ENCODE measurements at places on chromosomes 4 and X.

DNA sequence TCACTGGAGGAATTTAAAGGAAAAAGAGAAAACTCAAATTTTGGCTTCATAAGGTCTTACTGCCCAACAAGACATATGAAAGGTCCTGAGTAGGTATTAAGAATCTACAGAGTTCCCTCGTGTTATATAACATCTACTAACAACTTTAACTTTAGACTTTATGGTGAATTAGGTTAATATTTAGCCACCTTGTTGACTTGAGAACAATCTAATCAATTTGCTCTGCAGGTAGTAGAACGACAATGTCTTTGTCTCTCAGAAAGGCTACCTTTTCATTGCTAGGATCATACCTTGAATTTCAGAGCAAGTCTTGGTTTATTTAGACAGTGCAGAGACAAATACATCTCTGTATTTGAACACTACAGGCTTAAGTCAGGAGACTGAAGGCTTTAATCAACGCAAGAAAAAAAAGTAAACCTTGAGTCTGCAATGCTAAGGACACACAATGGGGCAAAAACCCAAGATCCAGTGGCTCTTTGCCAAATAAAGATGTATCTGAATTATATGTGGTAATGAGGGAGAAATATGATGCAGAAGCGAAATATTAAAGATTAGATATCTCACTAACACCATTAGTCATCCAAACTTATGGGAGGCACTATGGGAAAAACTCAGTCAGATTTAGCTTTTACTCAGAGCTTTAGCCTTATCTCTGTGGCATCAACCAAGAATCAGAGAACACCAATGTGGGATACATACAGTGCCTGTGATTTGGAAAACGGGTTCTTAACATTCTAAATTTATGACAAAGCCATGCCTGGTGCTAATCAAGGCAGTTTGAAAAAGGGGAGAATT, 93.6 kb upstream of the FTHL17 start:
- DNase-seq: no peak

- no peak for DNase-seq
Measured at GRCh38 chr4:76310683-76311082, 4.2 kb downstream of the STBD1 start.

DNA sequence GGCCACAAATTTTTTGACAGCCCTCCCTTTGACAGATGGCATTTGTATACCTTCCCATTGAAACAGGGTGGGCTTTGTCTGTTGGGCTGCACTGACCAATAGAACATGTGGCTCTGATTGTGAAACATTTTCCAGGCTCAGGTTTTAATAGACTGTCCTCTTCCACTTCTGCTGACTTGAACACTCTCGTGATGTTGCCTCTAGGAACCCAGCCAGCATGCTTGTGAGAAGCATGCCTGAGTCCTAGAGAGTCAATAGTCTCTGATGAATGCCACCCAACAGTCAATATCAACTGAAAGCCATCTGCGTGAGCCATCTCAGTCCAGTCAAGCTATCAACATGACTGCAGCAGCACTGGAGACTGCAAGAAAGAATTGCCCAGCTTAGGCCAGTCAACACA, 290.0 kb downstream of the SLC7A11 start:
- DNase-seq: no peak

DNA sequence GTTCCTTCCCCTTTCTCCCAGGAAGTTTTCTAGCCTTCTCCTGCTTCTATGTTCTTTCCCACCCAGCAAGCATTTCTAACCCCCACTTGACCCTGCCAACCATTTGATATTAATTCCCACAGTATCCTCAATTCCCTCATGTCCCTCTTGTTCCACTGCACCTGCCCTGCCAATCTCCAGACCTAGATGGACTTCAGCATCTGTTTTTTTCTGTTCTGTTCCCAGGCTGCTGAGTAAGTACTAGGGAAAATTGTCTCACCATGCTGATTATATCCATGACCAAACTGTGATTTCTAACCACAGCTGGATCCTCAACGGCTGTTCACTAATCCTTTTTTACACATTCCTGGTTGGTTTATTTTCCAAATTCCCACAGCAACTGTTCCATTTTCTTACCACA, 37.7 kb downstream of the CLCN5 start:
- DNase-seq: no peak

DNA sequence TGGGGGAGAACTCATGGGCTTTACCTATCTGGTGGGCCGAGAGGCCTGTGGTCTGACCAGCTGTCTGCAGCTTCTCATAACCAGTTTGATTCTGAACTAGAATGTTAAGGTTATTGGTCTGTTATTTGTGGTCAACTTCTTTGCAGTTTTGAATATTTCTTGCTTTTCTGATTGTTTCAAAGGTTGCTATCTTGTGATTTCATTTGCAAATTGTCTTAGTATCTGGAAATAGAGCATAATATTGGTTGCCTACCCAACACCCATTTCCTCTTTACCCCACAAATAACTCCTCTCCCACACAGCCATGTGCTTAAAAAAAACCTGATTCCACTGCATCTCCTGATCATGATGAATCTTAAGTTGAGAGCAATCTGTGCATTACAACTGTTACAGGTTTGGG, 39.1 kb upstream of the BMP2K start:
- DNase-seq: no peak

- no peak for DNase-seq
Measured at GRCh38 chrX:55867181-55867651, 149.7 kb downstream of the RRAGB start.

DNA sequence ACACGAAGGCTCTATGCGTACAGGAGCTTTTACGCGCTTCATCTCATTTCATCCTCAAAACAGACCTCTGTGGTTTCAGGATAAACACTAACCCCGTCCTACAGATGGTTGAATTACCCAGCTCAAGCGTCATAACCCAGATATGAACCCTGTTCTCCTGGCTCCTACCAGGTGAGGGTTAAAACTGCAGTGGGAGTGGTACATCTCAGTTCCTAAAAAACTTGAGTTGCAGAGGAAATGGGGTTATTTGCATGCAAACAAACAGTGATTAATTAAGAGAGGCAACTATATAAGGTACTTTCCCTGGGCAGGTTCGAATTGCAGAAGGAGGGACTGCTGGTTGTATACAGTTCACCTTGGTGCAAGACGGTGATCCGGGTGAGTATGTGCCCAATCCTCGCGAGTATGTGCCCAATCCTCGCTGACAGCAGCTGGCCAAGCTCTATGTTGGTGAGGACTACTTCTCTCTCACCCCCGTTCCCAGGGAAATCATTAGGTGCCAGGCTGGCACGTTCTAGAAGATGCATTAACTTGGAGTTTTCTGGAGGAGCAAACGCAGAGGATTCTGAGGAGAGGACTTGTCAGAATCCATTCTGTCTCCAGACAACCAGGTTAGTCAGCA, 72.6 kb downstream of the FHDC1 start:
- no peak for DNase-seq

DNA sequence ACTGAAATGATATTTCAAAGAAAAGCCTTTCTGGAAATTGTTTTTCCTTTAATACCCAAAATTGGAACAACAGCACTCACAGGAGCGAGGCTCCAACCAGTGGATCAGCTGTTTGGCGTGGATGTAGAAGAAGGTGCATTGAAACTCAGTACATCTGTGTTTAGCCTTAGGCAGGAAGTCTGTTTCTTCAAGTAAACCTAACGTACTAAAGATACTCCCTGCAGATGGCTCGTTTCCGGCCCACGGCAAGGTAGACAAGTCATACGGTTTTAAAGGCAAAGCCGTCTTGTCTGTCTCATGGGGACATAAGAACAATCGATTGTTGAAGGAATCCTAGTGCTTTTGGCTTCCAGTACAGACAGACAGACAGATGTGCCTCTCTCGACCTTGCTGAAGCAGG, 50.0 kb upstream of the CLCN4 start:
- no peak for DNase-seq

DNA sequence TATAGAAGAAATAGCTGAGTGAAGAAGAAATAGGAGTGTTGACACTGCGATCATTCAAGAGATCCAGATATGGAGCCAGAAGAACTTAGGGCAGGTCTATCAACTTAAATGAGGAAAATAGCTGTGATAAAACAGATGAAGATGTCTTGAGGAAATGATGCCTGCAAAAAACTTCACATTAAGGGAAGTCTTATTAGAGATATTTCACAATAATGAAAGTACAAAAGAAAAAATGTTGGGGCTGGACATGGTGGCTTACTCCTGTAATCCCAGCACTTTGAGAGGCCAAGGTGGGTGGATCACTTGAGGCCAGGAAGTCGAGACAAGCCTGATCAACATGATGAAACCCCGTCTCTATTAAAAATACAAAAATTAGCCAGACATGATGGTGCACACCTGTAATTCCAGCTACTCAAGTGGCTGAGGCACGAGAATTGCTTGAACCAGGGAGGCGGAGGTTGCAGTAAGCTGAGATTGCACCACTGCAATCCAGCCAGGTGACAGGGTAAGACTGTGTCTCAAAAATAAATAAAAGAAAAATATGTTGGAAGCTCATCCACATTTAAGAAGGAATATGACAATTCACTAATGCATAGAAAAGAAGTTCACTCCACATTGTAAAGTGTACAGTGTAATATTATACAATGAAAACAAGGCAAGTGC, 56.3 kb downstream of the PKD2 start:
- DNase-seq: no peak

DNA sequence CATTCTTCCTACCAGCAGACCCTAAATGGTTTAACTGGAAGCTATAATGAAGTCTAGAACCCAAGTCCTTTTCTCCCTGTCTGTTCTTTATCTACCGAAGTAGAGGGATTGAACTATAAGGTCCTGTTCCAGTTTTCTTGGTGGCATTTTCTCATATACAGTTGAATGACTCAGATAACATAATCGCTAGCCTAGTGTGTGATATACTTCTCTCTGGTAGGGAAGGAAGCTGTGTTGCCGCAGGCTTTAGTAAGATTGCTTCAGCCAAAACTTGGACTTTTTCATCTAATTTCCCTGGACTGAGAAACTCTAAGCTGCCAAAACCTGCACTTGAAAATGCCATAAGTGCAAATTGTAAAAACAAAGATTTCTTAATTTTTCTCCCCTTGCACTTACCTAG, 123.4 kb downstream of the NWD2 start:
- DNase-seq: no peak

DNA sequence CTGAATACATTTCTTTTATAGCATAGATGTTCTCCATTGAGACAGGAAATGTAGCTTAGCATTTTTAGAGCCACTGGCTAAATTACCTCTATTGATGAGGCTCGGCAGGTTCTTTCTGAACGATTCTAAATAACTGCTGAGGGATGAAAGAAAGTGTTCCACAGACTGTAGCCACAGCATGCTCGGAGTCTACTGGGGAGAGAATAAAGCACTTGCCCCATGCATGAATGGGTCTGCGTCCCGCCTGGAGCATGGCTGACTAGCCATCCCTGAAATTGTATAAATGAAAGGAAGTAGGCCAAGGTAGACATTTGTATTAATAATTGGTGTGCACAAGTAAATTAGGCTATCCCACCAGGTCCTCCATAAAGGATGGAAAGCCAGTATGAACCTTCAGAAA, 269.8 kb downstream of the COL25A1 start:
- DNase-seq: no peak

DNA sequence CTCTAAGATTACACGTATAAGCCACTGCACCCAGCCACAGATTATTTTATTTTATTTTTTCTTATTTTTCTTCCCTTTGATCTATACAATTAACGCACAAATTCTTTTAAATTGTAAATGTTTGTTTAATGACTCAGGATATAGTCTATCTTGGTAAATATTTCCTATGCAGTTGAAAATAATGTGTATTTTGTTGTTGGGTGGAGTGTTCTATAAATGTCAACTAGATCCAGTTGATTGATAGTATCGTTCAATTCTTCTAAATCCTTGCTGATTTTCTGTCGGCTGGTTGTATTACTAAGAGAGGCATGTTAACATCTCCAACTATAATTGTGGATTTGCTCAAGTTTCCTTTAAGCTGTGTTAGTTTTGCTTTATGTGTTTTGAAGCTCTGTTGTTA, 92.0 kb downstream of the TRAPPC11 start:
- DNase-seq: no peak

All from H1 (cell line).